ENCODE measurements at places on chromosomes 13 and 19. TPM values are rescaled to one million over a fixed set of nuclear protein-coding genes. Genes with fewer than 3 reads are reported as not detected.

The CLEC11A gene
- total RNA-seq, result 4.6 TPM

DNA sequence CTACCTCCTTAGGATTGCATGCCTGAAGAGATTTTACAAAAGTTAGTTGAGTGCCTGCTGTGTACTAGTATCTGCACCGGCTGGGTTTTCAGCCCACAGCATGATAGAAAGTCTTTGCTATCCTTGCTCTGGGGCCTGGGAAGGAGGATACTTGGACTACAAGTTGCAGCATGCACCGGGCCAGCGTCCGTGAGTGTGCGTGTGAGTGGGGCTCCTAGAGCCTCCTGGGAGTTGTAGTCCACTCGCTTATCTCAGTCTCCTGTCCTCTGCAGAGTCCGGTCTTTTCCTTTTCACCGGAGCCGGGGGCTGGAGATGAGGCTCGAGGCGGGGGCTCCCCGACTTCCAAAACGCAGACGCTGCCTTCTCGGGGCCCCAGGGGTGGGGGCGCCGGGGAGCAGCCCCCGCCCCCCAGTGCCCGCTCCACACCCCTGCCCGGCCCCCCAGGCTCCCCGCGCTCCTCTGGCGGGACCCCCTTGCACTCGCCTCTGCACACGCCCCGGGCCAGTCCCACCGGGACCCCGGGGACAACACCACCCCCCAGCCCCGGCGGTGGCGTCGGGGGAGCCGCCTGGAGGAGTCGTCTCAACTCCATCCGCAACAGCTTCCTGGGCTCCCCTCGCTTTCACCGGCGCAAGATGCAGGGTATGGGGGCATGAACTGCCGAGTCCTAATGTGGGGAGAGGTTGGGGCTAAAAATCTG is 20.6 kb downstream of the BRSK1 start:
- DNase-seq, result no peak

DNA sequence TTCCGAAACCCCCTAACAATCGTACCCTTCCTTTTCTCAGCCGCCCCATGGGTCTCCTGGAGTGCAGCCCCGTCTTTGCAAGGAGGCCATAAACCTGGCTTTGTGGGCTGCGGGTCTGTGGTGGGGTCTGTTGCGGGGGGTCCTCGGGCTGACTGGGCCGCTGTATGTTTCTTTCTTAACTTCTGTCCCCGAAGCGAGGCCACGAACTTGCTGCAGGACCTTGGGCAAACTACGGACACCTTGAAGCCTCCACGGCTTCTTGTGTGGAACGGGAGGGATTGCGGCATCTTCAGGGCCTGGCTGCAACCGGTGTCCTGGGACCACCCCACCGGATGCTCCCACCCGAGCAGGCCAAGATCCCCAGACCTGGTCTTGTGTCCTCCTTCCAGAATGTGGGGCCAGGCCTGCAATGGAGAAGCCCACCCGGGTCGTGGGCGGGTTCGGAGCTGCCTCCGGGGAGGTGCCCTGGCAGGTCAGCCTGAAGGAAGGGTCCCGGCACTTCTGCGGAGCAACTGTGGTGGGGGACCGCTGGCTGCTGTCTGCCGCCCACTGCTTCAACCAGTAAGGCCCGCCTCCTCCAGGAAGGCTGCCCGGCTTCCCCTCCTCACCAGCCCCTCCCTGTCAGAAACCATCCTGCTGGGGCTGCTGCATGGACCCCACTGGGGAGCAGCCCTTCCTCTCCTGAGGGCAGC is 12.0 kb downstream of the TIMM13 start:
- no peak for DNase-seq

DNA sequence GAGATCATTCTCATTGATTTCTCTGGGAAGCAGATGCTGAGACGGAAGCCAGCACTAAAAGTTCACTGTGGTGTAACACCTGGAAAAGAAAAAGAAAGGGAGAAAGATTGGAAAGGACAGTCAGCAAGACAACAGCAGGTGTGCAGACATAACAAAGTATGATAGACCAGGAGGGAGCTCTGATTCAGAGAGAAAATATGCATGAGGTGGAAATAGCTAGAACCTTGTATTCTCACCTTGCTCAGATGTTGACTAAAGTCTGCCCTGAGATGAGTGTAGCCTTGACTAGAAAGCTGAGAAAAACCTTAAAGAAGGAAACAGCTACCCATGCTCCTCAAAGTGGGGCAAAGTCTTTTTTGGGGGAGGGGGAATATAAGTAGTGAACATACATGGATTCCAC is 1711.8 kb downstream of the EFNB2 start:
- DNase-seq, result no peak

The RNF113B gene
- not detected for total RNA-seq

DNA sequence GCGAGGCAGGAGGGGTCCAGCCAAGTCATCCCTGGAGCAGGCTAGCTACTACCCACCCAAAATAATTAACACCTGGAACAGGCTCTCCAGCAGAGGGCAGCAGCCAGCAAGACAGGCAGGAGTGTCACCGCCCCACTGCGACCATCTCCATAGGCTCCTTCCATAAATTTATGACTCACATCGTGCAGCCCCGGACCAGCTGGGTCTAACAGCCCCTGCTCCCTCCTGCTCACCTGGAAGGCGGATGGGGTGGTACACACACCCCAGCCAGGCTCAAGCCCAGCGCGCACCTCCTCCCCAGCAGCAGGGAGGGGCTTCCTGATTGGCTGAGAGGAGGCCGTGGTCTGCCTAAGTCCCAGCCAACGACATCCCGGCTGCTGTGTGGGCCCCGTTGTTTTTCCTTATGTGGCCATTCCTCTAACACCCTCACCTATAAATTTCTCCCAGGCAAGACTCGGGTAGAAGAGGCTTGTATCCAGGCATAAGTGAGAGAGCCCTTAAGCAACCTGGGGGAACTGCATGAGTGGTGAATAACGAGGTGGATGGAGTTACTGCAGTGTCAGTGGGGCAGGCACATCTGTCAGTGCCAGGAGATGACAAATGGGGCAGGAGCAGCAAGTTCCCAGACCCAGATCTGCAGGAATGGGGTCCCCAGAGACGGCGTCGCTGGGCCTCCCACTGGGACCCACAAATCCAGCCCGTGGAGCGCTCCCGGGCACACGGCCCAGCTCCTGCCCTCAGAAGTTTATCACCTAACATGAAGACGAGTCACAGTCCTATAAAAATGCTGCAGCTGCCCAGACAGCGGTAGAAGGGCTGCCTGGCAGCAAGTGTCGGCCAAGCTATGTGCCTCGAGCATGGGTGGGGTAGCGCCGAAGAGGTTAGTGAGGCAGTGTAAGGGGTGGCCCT is 43.1 kb downstream of the CEBPG start:
- peak; percentile 54 for DNase-seq

The SIGLEC7 gene
- total RNA-seq, result 0.98 TPM

DNA sequence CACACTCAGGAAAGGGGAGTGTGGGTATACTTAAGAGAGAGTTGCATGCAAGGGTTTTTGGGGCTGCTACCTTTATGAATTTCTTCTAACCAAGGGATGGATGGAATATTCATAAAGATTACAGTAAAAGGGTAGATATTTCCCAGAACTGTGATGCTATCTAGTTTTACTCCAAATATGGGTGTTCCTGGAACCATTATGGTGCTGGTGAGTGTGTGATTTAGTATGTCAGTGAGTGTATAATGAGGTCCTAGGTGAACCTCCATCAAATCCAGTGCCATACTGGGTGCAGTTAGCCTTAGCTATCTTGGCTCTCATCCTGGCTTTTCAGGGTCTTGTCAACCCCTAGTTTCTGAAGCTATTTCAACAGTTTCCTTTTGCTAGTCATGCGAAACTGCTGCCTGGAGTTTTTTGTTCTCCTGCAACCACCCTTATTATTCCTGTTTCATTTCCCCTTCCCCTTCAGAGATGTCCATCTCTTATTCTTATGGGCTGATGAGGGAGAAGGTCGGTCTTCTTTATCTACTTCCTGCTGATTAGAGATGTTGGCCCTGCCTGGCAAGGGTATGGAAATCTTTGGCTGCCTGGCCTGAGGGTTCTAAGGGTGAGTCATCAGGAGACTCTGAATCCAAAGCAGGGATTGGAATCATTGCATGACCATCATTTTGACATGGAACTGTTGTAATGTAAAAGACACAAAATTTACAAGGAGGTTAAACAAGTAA is 202.3 kb downstream of the NBEA start:
- no peak for DNase-seq

DNA sequence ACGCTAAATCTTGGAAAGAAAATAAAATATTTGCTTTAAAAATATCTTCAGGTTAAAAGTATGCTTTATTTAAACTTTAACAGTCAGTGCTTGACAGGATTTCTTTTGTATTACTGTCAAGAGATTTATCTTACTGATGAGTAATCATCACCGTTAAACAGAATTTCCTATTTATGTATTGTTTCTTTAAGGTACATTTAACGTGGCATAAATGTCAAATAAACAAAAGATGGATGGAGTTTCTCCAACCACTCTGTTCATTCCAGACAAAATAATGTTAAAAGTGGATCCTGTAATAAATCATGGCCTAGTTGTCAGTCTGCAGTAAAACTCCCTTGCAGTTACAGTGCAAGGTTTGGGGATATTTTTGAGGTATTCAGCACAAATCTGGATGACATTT is 298.3 kb downstream of the DIAPH3 start:
- no peak for DNase-seq

GRCh38 chr19:33290956-33291622 is 11.2 kb downstream of the CEBPA start:
- no peak for DNase-seq

GRCh38 chr19:41706741-41707501 is 1.5 kb upstream of the CEACAM5 start:
- peak; percentile 79 for DNase-seq

GRCh38 chr13:91360246-91360751 is 12.8 kb downstream of the MIR17HG start:
- DNase-seq, result no peak

DNA sequence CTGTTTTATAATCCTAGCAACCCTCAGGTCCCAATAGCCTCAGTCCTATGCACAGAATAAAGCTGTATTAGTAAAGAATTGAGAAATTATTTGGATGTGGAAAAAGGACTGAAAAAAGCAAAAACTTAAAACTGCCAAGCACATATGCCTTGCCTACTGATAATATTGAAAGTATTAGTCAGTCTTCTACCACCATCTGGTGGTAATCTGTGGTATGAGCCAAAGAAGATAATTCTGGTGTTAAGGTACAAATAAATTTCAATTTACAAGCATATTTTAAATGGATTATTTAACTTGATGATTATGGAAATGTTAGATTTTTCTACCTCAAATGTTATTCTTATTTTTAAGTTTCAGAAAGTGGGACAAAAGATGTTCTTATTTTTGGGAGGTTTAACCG is 460.3 kb upstream of the KLHL1 start:
- DNase-seq, result no peak

GRCh38 chr19:55870736-55871135 is 34.4 kb downstream of the NLRP4 start:
- no peak for DNase-seq

- no peak for DNase-seq
Measured at GRCh38 chr13:26601669-26602068, 44.2 kb downstream of the WASF3 start.

GRCh38 chr13:66407128-66407527 is 823.0 kb downstream of the PCDH9 start:
- no peak for DNase-seq

GRCh38 chr19:45125975-45126493 is 33.1 kb downstream of the PPP1R37 start:
- peak; percentile 54 for DNase-seq

- peak; percentile 38 for DNase-seq
Measured at GRCh38 chr19:35090506-35091214, 25.0 kb upstream of the FXYD3 start.

GRCh38 chr13:41962994-41963393 is 2.1 kb upstream of the VWA8 start:
- DNase-seq, result no peak

The PROSER3 gene
- total RNA-seq, result 42.8 TPM

- DNase-seq, result no peak
Measured at GRCh38 chr13:70162141-70162540, 53.9 kb upstream of the KLHL1 start.

DNA sequence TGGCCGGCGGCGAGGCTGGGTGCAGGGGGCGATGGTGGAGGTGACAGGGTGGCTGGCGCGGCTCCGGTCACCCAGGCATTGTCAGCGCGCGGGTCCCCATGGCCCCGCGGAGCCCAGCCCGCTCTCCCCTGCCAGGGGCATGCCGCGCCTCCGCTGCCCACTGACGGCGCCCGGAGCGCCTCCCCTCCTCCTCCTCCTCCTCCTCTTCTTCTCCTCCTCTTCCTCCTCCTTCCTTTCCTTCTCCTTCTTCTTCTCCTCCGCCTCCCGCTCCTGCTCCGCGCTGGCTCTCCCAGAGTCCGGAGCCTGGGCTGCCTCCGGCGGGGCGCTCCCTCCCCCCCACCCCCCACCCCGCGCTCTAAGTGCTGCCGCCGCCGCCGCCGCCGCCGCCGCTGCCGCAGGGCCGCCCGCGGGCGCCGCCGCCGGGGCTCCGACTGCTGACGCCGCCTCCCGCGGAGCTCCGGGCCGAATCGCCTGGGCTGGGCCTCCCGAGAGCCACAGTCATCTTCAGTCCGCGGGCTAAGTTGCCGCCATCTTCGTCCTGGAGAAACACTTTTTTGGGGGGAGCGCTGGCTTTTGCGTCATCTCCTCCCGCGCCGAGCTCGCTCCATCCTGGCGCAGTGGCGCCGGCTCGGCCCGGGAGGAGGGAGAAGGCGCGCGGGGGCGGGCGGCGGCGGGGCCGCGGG is 348.3 kb downstream of the LIG4 start:
- no peak for DNase-seq

The PBX4 gene
- total RNA-seq, result 42.7 TPM

The TUBB4A gene
- total RNA-seq, result 1.5 TPM

- no peak for DNase-seq
Measured at GRCh38 chr13:99864627-99864990, 107.0 kb downstream of the ZIC5 start.

The ZNF98 gene
- not detected for total RNA-seq

DNA sequence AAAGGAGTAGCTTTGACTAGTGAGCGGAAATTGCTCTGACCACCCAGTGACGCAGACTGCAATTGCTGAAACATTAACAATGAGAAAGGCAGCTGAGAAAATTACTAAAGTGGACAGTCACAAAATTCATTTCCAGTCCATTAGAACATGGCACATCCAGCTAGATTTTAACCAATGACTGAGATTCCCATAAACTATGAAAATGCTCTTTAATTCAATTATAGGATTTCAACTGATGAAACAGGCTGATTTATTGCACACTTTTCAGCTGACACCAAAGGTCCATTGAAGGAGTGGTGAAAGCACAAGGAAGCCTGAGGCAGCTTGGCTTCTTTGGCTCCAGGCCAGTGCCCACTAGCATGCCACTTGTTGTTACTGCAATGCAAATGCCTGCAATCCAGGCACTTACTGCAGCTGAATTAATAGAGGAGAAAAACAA is 933.4 kb downstream of the SLITRK6 start:
- no peak for DNase-seq

GRCh38 chr19:55986487-55986886 is at the start of gene NLRP5:
Gene NLRP5 (plus strand): TSS chr19:55986775.
- DNase-seq, result no peak

DNA sequence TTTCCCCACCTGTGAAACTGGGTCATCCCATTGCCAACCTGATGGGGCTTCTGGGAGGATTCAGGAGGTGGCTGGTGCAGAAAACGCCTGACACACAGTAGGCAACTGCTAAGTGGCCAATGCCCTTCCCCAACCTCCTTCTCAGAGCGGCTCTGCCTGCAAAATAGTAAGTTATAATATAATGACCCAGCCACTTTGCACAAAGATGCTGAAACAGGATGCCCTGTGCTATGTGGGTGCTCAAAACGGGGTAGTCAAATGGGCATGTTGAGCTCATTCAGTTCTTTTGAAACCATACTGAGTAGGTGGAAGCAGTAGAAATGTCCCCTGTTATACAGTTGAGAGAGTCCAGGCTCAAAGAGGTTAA is 507 bp downstream of the MARCHF2 start:
- DNase-seq, result no peak
